ENCODE measurements at places on chromosomes 3 and 15.

DNA sequence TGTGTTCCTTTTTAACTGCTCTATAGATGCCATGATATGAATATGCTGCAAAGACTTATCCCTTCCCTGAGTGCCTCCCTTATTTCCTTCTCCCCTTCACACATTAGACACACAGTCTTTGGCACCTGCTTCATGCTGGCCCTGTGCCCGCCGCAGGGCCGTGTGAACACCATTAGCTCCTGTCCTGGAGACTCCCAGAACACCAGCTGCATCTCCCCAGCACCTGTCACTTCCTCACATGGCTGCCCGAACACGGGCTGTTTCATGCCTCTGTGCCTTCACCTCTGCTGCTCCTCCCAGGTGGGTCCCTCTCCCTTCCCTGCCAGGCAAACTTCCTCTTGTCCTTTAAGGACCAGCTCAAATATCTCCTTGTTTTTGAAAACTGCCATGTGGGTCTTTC lies 40.5 kb upstream of the SEC13 start:
- peak; percentile 52 for DNase-seq

GRCh38 chr15:58583171-58583908 lies 151.5 kb downstream of the LIPC start:
- DNase-seq: no peak

DNA sequence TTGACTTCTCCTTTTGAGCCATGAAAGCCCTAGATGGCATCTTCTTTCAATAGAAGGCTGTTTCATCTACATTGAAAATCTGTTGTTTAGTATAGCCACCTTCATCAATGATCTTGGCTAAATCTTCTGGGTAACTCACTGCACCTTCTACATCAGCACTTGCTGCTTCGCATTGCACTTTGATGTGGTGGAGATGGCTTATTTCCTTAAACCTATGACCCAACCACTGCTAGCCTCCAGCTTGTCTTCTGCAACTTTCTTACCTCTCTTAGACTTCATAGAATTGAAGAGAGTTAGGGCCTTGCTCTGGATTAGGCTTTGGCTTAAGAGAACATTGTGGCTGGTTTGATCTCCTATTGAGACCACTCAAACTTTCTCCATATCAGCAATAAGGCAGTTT lies 189.8 kb downstream of the PLCL2 start:
- no peak for DNase-seq

DNA sequence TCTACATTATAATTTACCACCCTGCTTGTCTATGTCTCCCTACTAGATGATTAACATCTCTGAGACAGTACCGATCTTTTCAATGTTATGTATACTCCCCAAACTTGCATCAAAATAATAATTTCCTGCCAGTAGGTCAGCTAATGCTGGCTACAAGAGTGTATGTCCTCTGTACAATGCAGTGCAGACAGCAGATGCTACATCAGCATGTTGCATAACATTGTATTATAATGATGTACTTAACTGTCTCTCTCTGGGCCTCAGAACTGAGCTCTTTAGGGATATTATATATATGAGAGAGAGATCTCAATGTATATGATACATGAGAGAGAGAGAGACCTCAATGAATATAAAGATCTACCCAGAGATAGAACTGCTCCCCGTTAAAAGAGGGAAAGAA lies 456.6 kb downstream of the SHQ1 start:
- DNase-seq: no peak

GRCh38 chr3:72311425-72311824 lies 526.5 kb upstream of the PROK2 start:
- DNase-seq: no peak

DNA sequence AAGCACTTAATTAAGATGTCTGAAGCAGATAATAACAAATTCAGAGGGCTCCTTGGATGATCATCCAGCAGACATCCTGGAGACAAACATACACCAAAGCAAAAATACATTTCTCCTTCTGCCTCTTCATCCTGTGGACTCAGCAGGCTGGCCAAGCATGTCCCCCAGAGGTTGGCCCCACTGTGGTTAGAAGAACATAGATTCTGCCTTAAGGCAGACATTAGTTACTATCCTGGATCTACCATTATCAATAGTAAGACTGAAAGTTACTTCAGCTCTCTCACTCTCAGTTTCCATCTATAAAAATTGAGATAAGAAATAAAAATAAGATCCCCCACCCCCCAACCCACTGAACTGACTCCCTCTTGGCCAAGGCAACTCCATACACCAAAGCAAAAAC lies 28.6 kb upstream of the TGFBR2 start:
- DNase-seq: no peak

DNA sequence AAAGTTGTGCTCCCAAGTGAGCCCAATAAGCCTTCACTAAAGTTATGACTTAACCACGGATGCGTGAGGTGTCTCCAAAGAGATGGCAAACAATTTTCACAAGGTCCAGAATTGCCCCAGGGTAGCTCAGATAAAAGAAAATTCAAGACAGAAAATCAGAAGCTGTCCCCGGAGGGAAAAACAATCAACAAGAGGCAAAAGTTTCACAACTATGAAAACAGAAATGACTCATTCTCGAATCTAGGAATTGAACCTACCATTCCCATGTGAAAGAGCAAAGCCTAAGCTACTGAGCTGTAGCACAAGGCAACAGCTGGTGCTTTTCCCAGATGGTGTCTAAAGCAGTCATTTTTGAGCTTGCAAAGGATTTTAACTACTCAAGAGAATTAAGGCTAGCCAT lies 33.5 kb upstream of the MKRN3 start:
- no peak for DNase-seq

All from NCI-H2081 treated with DMSO at 0.1 percent for 48 hours (cell line).